Activated naive CD8-positive, alpha-beta T cell treated with anti-CD3 and anti-CD28 coated beads for 36 hours (primary cell): ENCODE measurements at places on chromosomes 3 and 15. TPM values are rescaled to one million over a fixed set of nuclear protein-coding genes. Genes with fewer than 3 reads are reported as not detected.

The HEMK1 gene
- total RNA-seq = 59.8 TPM

The XIRP1 gene
- 0.91 TPM for total RNA-seq

The ZBED2 gene
- 123 TPM for total RNA-seq

The CP gene
- not detected for total RNA-seq

DNA sequence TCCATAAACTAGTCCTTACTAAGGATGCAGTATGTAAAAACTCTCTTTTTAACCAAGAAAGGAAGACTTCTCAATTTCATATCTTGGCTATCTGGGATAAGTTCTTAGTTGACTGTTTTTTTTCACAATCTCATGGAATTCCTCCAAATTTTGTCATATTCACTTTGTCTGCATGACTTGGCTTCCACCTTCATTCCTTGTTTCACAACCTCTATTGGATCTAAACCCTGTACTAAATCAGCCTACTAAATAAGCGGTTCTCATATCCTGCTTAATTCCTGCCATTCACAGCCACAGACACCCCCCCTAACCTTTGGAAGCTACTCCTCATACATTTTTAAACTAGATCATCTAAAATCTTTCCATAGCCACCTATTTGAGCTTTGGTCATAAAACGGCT is 370.6 kb upstream of the NAALADL2 start:
- H3K27ac ChIP-seq = no peak overlapping the region
- no peak overlapping the region for H3K4me3 ChIP-seq
- no peaks in the 10 kb centered on the region for H3K36me3 ChIP-seq
- DNase-seq = no peak
- H3K27me3 ChIP-seq = no peaks in the 10 kb centered on the region

- peaks cover 7% of the 10 kb centered on the region for H3K36me3 ChIP-seq
- H3K4me3 ChIP-seq = no peak overlapping the region
- no peak overlapping the region for H3K27ac ChIP-seq
- DNase-seq = no peak
- peaks cover 7% of the 10 kb centered on the region for H3K4me1 ChIP-seq
- no peaks in the 10 kb centered on the region for H3K27me3 ChIP-seq
These were observed 531.2 kb upstream of the CFAP20DC start for GRCh38 chr3:59580996-59581395.

- peaks cover 20% of the 10 kb centered on the region for H3K4me1 ChIP-seq
- no peak overlapping the region for H3K27ac ChIP-seq
- no peak for DNase-seq
- no peaks in the 10 kb centered on the region for H3K36me3 ChIP-seq
- H3K27me3 ChIP-seq = peaks cover 3% of the 10 kb centered on the region
- H3K4me3 ChIP-seq = no peak overlapping the region
These were observed 311.5 kb downstream of the RORA start for GRCh38 chr15:60917461-60918145.

DNA sequence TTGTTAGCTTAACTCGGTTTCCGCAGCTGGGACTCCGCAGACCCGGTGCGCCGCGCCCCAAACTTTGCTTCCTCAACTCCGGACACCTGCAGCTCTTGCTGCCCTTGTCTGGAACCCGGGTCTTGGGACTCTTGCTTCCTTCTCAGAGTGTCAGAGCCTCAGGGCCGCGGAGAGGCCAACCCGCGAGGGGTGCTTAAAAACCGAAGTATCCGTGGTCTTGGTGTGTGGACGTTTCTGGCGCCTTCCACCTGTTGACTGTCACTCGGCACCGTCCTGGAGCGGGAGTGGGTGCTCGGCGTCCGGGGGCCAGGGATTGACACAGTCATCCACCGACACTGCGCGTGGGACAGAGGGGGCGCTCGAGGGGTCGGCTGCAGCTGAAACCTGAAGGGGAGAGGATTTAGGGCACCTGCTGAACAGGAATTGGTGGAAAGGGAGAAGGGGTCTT is 386 bp downstream of the SQOR start:
- peak; percentile 78 for DNase-seq
- H3K4me1 ChIP-seq = peaks cover 37% of the 10 kb centered on the region
- peak overlapping the region; percentile 96 for H3K4me3 ChIP-seq
- peak overlapping the region; percentile 91 for H3K27ac ChIP-seq
- H3K36me3 ChIP-seq = peaks cover 29% of the 10 kb centered on the region

DNA sequence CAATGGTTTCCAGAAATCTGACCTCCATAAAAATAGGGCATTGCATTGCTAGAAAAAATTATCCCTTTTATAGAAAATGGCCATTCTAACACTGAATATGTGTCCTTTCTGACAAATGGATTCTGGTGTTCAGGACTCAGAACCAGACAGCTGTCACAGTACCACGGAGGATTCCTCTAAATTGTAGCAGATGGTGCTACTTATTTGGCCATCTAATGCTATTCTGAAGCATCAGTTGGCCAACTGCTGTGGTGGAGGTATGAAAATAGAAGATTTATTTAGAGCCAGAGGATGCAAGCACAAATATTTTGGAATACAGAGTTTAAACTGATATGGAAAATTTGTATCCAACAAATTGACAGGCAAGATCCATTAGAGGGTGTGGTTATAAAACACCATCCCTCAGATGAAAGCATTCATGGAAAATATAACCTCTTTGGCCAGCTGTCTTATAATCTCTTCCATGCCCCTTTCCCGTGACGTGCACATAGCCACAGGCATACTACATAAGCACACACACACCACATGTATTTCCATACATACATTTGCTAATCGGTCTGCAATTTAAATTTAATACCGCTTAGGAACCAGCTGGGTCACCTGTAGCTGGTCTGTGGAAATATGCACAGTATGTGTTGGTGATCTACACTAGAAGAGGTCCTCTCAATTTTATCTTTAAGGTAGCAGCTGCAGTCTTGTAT is 302.7 kb upstream of the KCNMB2 start:
- H3K27me3 ChIP-seq = no peaks in the 10 kb centered on the region
- H3K36me3 ChIP-seq = no peaks in the 10 kb centered on the region
- H3K4me3 ChIP-seq = no peak overlapping the region
- H3K4me1 ChIP-seq = no peaks in the 10 kb centered on the region
